Activated T-cell treated with anti-CD3 and anti-CD28 coated beads, Interleukin-2, amount 50 U/mL, for 1 hour (primary cell): ENCODE measurements at places on chromosomes 6 and 20.

GRCh38 chr6:142947714-142948480 lies 2.9 kb upstream of the HIVEP2 start:
- DNase-seq = no peak

DNA sequence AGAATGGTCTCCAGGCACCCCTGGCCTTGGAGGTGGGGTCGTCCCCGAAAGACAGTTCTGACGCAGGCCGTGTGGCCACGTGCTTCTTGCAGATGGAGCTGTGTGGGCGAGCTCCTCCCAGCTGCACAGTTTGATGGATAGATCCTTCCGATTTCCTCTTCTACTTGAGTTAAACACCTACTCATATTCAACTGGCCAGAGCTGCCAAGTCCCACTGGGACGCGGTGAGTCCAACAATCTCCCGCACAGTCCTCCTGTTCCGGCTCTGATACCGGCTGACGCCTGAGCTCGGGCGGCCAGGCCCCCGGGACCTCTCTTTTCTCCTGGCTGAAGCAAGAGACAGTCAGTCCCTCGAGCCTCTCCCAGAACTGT lies 57.9 kb upstream of the DACT2 start:
- DNase-seq = no peak

- no peak for DNase-seq
Observed at GRCh38 chr6:3663081-3663480, 88.4 kb downstream of the PXDC1 start.

DNA sequence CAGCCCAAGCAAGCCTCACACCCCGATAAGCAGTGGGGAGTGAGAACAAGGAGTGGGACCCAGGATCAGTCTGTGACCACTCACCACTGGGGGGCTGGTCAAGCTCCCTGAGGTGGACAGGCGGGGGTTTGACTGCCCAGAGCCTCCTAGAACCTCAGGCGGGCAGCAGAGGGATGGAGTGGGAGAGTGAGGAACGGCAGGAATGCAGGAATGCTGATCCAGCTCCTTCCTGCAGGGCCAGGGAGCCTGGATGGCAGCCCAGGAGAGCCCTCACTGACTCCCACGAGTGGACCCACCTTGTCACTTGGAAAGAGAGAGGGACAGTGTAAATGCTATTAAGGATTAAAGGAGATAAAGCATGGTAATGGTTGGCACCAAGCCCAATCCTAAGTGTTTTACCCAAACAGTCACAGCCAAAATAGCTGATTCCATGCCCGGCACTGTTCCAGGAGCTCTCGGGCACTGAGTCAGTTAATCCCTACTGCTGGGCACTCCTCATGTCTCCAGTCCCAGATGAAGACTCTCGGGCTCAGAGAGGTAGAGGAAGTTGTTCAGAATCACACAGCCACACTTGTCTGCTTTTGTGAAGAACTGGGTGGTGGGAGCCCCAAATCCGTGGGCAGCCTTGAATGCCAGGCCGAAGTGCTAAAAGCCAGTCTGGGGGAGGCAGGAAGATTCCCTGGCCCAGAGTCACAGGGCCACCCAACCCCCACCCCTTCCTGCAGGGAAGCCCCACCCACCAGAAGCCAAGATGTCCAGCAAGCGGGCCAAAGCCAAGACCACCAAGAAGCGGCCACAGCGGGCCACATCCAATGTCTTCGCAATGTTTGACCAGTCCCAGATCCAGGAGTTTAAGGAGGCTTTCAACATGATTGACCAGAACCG lies 3.1 kb downstream of the MYL9 start:
- no peak for DNase-seq

- DNase-seq = no peak
Observed at GRCh38 chr6:81739230-81740195, 13.0 kb downstream of the TENT5A start.

- no peak for DNase-seq
Observed at GRCh38 chr6:33543116-33543515, 37.0 kb downstream of the BAK1 start.

DNA sequence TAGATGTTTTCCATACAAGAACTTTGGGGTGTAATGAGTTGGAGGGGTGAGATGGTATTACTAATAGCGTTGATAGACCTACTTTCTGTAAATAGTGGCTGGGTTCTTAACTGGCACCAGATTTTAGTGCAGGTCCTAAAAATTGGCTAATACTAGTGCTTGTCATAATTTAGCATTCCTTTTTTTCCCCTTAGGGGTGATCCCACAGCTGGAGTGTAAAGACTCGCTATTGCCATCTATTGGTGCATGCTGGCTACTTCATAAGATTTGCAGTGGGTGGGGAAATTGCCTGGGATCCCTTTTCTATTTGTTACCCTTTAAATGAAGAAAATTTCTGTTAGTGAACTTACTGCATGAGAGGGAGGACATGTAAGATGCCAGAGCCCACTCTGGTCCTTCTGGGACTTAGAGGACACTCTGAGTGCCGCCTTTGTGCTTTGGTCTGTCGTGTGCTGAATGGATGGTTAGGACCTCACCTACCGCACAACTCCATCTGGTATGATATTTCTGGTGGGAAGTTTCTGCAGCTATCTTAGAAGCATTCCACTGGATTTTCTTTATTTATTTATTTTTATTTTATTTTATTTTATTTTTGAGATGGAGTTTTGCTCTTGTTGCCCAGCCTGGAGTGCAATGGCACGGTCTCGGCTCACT lies 195.5 kb downstream of the JARID2 start:
- DNase-seq = no peak

GRCh38 chr6:12200015-12200564 lies 90.1 kb upstream of the EDN1 start:
- DNase-seq = no peak

DNA sequence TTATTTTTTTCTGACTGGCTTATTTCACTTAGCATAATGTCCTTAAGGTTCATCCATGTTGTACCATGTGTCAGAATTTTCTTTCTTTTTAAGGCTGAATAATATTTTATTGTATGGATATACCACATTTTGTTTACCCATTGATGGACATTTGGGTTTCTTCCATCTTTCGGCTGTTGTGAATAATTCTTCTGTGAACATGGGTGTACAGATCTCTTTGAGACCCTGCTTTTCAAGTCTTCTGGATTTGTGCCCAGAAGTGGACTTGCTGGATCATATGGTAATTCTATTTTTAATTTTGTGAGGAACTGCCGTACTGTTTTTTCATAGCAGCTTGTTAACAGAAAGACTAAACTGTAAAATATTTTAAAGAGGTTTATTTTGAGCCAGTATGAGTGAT lies 94.6 kb upstream of the TMEM181 start:
- no peak for DNase-seq

- no peak for DNase-seq
Observed at GRCh38 chr20:37419307-37419706, 73.4 kb downstream of the SRC start.

DNA sequence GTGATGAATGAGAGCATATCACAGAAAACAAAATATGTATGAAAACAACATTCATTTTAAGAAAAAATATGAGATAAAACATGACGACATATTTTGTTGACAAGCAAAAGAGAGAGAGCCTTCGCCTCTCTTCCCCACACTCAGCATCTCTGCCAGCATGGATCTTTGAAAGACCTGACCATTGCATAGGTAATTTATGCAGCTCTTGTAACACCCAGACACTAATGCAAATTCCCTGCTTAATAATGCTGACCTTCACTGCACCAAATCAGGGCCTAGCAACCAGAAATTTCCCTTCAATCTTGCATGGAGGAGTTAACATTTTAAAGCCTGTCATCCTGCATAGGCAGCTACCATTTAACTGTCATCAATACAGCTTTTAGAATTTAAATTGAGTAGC lies 50.0 kb upstream of the CNR1 start:
- DNase-seq = no peak

GRCh38 chr6:74447013-74447412 lies 751.0 kb downstream of the CD109 start:
- DNase-seq = no peak

DNA sequence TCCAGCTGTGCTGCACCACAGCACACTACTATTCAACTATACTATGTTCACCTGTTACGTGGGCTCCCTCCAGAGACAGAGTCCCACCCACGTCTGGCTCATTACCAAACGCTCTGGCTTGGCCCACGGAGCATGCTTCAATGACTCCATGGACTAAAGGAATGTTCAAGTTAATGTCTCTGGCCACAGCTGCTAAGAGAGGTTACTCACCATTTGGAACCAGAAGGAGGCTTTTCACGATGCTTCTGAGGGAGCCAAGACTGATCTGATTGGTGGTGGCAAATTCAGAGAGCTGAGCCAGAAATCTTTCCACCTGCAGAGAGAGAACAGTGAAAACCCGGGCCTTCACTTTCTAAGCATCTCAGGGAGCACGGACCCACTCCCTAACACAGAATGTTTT lies 15.6 kb downstream of the COMMD7 start:
- DNase-seq = no peak

DNA sequence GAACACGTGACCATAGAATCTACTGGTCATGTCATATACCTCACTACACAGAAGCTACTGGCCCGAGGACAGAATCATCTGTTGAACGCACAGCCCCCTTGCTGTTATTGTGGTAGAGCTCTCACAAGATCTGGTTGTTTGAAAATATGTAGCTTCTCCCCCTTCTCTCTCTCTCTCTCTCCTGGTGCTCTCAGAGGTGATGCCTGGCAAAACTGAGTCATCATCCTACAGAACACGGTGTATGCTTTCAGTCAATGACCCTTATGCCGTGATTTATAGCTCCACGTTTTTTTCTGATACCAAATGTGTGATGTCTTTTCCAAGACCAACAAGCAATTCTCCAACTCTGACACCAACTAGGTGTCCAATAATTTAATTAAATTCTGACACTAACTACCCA lies 13.0 kb upstream of the RBM24 start:
- no peak for DNase-seq

DNA sequence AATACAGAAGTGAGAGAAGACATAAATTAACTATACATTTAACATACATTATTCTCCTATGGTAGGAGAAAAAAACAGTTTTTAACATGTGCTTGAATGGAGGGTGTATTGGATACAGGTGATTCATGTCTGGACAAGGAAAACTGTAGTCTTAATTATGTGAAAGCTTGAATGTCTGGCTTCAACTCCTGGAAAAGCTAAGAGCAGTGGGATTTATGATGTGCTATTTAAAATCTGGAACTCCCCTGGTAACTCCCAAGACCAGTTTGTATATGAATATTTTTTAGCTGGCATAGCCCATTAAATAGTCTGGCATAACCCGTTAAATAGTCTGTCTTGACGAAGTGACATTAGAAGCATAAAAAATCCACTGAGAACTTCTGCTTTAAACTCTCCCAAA lies 410.0 kb upstream of the PTCHD4 start:
- no peak for DNase-seq

- no peak for DNase-seq
Observed at GRCh38 chr6:115896538-115897129, 164.1 kb downstream of the FRK start.

DNA sequence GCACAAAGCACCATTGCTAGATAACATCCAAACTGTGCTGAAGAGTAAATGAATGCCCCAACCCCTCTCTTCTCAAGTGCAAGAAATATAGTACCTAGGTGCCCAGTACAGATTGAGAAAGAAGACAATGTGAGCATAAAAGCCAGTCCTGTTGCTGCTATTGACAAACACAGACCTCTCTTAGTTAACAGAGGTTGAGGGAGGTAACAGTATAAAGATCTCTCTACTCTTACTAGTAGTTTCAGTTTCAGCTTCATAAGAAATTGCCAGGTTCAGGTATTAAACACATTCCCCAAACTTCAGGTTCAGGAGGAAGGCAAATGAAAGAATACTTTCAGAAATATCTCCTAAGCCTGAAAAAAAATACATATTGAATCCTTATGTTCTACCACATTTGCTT lies 31.4 kb downstream of the TBC1D32 start:
- no peak for DNase-seq

DNA sequence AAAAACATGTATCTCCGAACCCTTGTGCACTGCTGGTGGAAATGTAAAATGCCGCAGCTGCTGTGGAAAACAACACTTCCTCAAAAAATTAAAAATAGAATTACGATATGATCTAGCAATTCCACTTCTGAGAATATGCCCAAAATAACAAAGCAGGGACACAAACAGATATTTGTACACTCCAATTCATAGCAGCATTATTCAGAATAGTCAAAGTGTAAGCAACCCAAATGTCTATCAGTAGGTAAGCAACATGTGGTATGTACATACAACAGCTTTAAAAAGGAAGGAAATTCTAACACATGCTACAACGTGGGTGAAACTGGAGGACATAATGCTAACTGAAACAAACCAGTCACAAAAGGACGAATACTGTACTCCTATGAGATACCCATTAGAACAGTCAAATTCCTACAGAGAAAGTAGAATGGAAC lies 5.7 kb upstream of the RAB5IF start:
- no peak for DNase-seq

GRCh38 chr6:78117966-78118365 lies 465.1 kb downstream of the MEI4 start:
- no peak for DNase-seq

DNA sequence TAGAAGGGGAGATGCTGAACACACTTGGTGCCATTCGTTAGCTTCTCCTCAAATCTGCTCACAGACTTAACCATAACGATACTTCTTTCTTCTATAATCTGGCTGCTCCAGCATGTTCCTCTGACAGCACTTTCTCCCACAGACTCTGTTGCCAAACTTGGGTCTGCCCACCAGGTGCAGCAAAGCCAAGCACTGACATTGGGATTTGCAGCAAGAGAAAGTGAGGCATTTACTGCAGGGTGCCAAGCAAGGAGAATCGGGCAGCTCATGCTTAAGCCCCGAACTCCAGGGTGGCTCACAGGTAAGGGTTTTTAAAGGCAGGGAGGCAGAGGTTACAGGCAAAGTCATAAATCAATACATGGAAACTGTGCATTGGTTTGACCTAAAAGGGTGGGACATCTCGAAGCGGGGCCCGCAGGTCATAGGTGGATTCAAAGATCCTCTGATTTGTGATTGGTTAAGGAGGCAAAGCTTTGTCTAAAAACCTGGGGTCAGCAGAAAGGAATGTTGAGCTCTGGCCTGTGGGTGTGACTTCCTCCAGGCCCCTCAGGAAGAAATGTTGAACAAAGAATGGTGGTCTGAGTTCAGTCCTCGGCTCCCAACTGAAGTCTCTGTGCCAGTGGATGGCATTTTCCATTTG lies 25.1 kb upstream of the PNPLA1 start:
- DNase-seq = no peak

- no peak for DNase-seq
Observed at GRCh38 chr6:109083657-109084056, 11.0 kb downstream of the SESN1 start.

- no peak for DNase-seq
Observed at GRCh38 chr6:13261464-13261994, 66.8 kb downstream of the TBC1D7 start.

DNA sequence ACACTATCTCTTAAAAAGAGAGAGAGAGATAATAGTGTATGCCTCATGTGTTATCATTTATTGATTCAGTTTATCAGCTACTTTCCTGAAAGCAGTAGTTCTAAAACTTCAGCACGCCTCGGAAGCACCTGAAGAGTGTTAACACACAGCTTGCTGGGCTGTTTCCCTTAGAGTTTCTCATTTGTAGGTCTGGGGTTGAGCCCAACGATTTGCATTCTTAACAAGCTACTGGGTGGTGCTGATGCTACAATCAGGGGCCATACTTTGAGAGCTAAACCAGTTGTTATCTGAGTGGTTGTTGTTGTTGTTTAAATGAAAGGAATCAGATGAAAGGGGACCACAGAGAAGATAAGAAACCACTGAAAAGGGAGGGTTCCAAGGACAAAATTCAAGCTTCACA lies 32.6 kb downstream of the SIM1 start:
- DNase-seq = no peak

- no peak for DNase-seq
Observed at GRCh38 chr6:25239498-25239897, 39.7 kb upstream of the CARMIL1 start.
